Esophagus squamous epithelium (tissue), 5 donors: ENCODE measurements at places on chromosomes 2 and 18.

DNA sequence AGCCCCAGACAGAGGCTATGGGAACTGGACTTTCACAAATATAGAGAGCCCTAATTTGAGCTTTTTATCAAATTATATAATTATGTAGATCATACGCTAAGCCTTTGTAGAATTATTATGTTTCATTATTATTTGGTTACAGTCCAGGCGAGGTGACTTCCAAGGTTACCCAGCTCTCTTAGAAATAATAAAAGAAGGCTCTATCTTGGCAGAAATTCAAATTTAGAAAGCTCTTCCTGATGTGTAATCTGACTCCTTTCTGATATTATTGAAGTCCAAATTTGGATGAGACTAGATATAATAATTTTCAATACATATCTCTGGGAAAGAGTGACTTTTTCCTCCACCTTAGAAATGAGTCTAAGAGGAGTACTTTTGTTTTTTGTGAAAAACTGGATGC is 4.8 kb upstream of the SLC38A11 start:
- DNase-seq: no peak

DNA sequence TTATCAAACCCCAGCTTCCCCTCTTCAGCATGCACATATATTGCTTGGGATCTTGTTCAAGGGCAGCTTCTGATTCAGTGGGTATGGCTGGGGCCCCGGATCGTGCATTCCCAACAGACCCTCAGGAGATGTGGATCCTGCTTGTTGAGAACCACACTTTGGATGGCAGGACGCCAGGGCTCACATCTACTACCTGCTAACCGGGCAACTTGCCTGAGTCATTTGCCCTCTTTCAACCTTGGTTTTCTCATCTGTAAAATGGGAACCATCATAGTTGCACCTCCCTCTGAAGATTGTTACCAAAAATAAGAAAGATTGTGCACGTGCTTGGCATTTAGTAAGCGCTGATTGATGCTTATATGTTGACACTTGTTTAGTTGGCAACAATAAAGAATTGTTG is 154.6 kb downstream of the ACKR3 start:
- no peak for DNase-seq

DNA sequence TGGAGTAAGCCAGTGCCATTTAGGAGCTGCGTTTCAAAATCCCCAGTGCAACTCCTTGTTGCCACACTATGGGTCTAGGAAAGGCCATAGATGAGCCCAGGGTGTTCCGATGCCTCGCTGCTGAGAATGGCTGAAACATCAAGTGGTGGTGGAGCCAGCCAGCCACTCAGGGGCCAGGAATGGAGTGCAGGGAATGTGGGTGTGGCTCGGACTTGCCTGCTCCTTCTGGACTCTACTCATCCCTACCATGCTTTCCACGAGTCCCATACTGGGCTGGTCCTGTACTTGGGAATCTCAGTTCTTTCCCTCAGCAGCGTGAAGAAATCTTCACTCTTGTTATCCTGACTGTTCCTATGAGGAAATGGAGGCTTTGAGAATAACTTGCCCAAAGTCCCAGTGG is 143.5 kb downstream of the INSIG2 start:
- no peak for DNase-seq

DNA sequence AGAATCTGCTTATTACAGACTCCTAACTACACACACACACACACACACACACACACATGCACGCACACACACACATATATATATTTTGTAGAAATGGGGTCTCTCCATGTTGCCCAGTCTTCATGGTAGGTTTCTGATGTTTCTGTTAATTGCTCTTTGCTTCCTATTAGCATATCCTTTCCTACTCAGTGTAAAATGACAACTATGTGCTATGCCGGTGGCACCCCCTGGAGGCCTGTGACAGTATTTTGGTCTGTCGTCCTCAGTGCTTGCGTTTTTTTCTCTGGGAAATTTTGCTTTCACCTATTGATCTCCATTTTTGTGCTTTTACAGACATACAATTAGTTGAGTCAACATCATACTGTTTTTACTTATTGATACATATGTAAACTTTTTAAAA is 322.1 kb downstream of the LRRTM1 start:
- no peak for DNase-seq

DNA sequence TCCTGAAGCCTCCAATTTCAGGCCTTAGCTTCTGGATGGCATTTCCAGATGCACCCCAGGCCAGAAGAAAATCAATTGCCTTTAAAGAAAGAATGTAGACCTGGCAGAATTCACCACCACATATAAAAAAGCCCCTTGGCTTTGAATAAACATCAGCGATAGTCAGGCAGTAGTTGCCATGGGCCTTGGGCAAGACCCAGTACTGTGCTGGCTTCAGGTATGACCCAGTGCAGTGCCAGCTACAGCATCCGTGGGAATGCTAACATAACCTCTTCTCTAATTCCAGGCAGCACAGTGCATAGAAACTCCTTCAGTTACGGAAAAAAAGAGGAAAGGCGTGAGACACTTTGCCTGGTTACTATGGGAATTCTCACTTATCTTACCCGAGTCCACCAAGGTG is 539.6 kb upstream of the LRRTM4 start:
- no peak for DNase-seq

DNA sequence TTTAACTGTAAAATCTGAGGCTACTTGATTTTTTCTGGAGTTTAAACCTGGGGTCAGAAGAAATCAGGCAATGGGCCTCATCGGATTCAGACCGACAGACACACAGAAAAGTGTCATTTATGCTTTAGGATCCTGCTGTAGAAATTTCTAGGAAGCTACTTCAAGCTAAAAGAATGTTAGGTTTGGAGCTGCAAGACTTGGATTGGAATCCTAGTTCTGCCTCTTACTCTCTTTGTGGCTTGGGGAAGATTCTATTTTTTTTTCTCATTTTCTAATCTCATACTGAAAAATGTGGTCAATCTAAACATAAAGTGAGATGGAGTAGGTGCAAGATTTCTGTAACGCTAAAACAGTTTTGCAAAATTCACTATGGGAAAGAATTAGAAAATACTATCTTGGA is 48.8 kb upstream of the KCNE4 start:
- no peak for DNase-seq

DNA sequence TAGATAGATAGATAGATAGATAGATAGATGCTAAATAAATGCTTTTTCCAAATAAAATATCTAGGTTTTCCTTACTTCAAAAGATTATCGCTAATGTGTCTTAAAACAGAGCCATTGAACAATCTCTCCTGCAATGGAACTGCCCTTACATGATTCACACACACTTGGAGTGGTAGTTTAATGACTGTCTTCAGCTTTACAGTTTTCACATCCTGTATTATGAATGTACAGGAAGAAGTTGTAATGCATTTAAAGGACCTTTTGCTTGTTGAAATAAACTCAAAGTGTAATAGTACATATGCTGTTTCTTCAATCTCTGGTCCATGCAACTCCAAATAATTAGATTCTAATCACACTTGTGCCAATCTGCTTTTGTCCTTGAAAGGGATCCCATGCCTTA is 797.6 kb upstream of the CDH2 start:
- DNase-seq: no peak

- no peak for DNase-seq
Measured at GRCh38 chr2:172991031-172991430, 84.6 kb upstream of the MAP3K20 start.

DNA sequence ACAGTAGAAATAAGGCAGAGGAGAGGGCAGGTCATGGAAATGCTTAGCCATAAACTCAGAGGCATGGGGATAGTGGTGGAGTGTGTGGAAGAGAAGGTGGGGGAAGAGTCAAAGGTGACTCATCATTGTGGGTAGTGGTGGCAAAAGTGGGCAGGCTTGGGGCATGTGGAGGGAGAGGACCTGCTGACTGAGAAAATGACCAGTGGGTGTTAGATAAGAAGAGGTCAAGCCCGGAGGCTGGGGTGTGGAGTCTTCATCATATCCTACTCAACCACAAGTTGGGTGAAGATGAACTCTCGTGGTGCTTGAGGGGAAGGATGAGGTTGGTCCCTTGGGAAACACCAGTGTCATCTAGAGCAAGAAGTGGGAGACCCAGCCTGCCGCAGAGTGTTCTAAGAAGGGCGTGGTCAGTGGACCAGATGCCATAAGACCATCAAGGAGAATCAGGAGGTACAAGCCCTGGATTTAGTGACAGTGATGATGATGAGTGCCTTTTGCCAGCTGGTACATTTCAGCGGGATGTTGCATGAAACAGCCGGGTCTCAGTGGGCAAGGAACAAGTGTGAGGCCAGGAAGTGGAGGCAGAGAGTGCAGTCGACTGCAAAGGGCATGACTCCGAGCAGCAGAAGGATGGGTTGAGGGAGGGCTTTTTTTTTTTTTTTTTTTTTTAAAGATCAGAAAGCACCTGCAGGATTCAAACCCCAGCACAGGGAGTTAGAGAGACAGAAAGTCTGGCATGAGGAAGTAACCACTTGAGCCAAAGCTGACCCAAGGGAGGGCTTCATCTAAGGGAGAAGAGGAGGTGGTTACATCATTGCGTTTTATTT is 122.6 kb upstream of the SPRED2 start:
- DNase-seq: no peak

- DNase-seq: no peak
Measured at GRCh38 chr2:3727397-3728045, 24.1 kb downstream of the DCDC2C start.

- DNase-seq: no peak
Measured at GRCh38 chr2:209322905-209323512, 100.8 kb upstream of the MAP2 start.

- DNase-seq: no peak
Measured at GRCh38 chr2:25707927-25708590, 34.7 kb upstream of the DTNB start.

GRCh38 chr2:46951290-46952064 is 35.9 kb upstream of the MCFD2 start:
- no peak for DNase-seq

DNA sequence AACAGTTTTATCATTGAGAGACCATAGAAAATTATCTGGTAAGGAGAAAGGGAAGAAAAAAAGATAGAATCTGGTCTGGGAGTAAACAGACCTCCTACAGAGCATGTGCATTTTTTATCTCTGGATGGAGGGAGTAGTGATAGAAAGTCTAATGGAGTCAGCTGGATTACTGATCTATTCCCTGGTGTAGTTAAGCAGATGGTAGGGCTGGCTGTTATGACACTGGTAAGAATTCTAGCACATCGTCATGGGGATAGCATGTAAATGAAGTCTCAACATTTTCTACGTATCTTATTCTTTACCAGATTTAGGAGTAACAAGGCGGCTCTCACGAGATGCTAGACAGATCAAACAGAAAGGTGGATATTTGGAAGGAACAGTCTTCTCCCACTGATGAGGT is 407.4 kb downstream of the NRXN1 start:
- no peak for DNase-seq

DNA sequence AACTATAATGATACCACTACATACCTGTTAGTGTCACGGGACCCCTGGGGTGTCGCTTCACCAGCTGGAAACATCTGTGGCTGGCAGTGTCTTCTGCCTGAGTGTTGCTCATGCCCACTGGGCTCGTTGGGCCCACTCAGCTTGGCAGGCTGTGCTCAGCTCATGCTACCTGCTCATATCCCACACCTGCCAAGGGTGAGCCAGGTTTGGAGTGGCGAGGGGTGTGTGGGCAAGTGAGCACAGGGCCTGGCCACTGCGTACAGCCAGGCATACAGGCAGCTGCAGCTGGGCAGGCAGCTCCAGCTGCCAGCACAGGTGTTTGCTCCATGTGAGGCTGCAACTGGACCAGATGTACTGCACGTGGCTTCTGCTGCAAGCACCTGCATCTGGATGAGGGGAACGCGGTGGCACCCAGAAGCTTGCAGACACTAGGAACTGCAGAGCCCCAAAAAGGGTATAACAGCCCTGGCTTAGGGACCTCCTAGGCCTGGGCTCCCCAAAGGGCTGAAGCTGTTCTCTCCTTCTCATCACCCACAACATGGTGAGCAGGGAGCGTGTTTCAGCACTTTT is 70.1 kb downstream of the SUCLG1 start:
- no peak for DNase-seq

GRCh38 chr18:76495006-76495370 is at the start of gene ZNF516:
ZNF516 (minus strand) TSS chr18:76495242; CDS start chr18:76443054, 52,188 bp downstream.
- no peak for DNase-seq

GRCh38 chr18:44602845-44603244 is 77.8 kb upstream of the SETBP1 start:
- no peak for DNase-seq

DNA sequence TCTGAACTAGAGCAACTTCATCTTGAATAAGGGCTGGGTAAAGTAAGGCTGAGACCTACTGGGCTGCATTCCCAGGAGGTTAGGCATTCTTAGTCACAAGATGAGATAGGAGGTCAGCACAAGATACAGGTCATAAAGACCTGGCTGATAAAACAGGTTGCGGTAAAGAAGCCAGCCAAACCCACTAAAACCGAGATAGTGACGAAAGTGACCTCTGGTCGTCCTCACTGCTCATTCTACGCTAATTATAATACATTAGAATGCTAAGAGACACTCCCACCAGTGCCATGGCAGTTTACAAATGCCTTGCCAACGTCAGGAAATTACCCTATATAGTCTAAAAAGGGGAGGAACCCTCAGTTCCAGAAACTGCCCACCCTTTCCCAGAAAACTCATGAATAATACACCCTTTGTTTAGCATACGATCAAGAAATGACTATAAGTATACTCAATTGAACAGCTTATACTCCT is 109.1 kb downstream of the FIGN start:
- DNase-seq: no peak

DNA sequence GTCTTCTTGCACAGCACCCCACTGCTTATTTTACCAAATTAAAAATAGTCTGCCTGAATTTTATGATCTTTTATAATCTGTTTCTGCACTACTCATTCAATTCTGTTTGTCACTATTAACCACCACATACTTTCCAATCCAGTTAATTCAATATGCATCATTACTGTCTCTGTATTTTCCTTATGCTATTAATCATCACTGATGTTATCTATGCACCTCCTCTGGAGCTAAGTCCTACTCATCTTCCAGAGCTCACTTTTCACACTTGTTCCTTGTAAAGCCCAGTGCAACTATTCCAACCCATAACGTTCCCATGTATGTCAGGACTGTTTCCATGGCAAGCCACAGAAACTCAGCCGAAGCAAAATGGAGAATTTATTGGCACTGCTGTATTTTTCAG is 713.6 kb downstream of the PLCL1 start:
- DNase-seq: no peak

- no peak for DNase-seq
Measured at GRCh38 chr2:187499941-187500532, 52.0 kb upstream of the CALCRL start.

DNA sequence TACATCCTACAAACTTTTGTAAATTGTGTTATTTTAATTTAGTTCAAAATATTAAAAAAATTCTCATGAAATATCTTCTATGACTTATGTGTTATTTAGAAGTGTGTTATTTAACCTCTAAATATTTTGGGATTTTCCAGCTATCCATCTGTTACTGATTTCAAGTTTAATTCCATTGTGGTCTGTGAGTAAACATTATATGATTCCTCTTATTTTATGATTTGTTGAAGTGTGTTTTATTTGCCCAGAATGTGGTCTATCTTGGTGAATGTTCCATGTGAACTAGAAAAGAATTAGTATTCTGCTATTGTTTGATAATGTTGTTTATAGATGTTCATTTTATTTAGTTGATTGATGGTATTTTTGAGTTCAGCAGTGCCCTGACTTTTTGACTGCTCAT is 136.0 kb downstream of the ZNF804A start:
- no peak for DNase-seq

GRCh38 chr2:141523199-141523598 is 607.6 kb downstream of the LRP1B start:
- no peak for DNase-seq
